Brain (organoid and tissue), 16 donors: ENCODE measurements at places on chromosomes 6 and 20.

DNA sequence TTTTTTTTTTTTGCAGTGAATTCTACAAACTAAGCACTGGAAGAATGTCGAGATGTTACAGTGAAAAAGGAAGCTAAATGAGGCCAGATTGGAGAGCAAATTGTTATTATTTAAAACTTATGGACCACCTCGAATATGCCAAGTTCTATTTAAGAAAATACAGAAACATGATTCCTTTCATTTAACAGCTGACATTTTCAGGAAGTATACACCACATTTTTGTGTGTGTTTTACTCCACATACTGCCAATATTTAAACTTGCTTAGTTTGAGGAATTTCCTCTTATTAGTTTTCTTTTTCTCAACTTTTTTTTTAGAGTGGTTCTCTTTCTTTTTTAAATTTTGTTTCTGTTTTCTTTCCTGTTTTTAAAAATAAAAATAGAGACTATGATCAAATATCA is 37.0 kb upstream of the GCLC start:
- DNase-seq, result no peak

DNA sequence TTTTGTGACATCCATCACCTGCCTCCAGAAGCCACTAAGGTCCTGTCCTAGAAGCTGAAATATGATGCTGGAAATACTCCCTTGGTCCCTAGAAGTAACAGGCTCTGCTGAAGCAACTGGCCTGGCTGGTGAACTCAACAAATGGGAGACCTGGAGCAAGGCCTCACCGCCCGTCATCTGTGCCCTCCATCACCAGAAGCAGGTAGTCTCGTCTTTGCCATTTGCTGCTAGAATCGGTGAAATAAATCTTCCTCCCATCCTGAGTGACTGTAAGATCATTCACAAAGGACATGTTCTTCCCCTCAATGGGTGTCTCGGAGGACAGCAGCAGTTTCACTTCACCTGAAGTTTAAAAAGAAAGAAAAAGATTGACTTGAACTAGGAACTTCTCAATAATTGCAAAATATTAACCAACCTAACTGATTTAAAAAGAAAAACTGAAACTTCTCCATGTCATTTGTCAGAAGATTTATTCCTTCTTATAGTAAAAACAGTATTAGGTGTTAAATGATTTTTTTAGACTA is 21.0 kb downstream of the CST7 start:
- no peak for DNase-seq

DNA sequence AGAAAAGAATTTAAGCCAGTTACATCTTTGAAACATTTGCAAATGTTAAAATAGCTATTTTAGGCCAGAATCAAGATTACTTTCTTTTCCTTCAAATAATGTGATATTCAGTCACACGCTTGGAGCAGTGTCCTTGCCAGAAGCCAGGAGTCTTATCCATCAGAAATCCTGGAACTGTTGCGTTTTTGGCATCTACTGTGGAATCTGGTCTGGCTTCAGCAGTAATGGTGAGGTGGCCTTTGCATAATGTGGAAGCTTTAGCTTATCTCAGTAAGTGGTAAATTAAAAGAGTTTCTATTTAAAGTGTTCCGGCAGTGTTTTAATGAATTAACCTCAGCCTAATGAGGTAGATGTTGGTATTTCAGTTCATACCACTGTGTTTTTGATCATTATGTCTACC is 97.6 kb downstream of the FIG4 start:
- DNase-seq, result no peak

GRCh38 chr6:142152746-142153145 is 5.7 kb downstream of the VTA1 start:
- DNase-seq, result no peak

DNA sequence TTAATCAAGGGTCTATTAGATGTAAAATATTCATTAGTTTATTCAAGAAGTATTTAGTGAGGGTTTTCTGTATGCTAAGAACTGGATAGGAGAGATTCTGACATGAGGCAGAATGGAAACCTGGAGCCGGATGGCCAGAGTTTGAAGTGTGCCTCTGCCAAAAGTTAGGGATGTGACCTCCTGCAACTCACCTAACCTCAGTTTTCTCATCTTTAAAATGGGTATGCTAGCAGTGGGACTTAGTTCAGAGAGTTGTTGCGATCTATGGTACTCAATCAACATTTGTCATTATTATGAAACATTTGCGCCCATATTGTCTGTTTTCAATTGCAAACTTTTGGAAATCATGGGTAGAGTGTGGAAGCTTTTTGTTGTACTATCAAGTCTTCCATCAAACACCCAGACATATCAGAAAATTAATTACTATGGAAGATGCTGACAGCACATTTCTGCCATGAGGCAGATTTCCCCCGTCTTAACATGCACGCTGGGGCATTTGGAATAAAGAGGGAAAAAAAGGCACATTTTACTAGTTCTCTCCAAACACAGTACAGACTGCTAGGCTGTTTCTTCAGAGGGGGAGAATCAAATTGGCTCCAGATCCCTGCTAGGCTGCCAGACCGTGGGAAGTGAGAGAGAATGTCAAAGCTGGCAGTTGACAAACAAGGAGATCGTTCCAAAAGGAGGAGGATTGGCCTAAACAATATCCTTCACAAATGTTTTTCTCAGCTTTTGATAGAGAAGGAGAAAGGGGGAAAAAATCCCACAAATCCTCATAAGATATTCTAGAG is 205.3 kb upstream of the TSHZ2 start:
- peak; percentile 69 for DNase-seq

GRCh38 chr20:10157549-10157948 is 61.1 kb upstream of the SNAP25 start:
- DNase-seq, result peak; percentile 69

- DNase-seq, result no peak
Observed at GRCh38 chr20:5880326-5880725, 70.0 kb downstream of the TRMT6 start.

- DNase-seq, result no peak
Observed at GRCh38 chr6:166412911-166413384, 30.2 kb upstream of the MPC1 start.
